Testis (tissue), 5 donors: ENCODE measurements at places on chromosomes 13 and 19. TPM values are rescaled to one million over a fixed set of nuclear protein-coding genes. Genes with fewer than 3 reads are reported as not detected.
A peak's percentile ranks its signal among the peaks of the same experiment; 100 is the strongest.

GRCh38 chr19:5827891-5828660, 11.4 kb downstream of the FUT6 start:
- H3K4me1 ChIP-seq: peaks cover 3% of the 10 kb centered on the region
- peak overlapping the region; percentile 41 for H3K27ac ChIP-seq

GRCh38 chr13:45846681-45847080, 4.9 kb downstream of the SIAH3 start:
- no peaks in the 10 kb centered on the region for H3K36me3 ChIP-seq
- H3K4me1 ChIP-seq: peaks cover 16% of the 10 kb centered on the region
- H3K27me3 ChIP-seq: no peaks in the 10 kb centered on the region
- no peak overlapping the region for H3K4me3 ChIP-seq

DNA sequence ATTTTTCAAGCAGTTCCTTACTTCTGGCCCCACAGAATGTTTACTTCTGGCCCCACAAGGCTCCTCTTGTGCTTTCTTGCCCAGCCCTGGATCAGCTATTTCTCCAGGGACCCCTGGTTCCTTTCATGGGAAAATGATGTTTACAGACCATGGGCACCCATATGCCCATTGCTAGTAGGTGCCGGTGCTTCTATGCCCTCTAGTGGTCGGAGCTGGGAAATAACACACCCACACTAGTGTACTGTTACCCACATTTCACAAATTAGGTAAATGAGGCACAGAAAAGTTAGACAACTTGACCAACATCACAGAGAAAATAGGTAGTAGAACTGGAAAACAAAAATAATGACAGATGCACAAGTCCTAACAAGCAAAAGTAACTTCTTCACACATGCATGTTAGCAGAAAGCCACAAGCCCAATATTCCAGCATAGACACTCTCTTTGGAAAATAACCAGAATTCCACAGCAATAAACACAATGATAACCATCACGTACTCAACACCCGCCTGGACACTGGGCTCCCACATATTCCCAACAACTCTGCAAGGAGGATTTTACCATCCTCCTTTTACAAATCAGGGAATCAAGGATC, 1.3 kb upstream of the CEACAM6 start:
- no peaks in the 10 kb centered on the region for H3K4me1 ChIP-seq
- H3K27me3 ChIP-seq: no peaks in the 10 kb centered on the region
- no peaks in the 10 kb centered on the region for H3K36me3 ChIP-seq

- no peaks in the 10 kb centered on the region for H3K36me3 ChIP-seq
- no peaks in the 10 kb centered on the region for H3K27me3 ChIP-seq
- no peak overlapping the region for H3K4me3 ChIP-seq
- no peak for DNase-seq
These were observed 148.5 kb upstream of the TSHZ3 start for GRCh38 chr19:31497709-31498108.

Gene UBE2L5
- 108 TPM for polyA plus RNA-seq
